CD4-positive, alpha-beta T cell treated with Interleukin-17A for 4 hours (primary cell): ENCODE measurements at places on chromosomes 6 and 20.

GRCh38 chr20:20452254-20452676 lies 84.4 kb downstream of the INSM1 start:
- peak; percentile 69 for DNase-seq

DNA sequence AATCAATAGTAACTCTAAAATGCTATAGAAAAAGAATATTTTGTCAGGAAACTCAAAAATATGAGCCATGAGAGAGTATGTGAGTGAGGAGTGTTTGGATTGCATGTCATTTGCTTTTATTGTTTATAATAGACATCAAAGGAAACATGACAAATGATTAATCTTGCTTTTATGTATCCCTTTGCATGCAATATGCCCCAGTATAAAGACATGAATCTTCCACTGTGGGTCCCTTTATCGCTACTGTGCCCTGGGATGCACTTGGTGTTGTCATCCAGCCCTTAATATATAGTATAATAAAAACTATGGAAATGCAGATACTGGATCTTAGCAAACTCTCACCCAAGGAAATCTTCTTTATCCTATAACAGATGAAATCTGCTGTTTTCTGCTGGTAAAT lies 77.3 kb downstream of the LAMA4 start:
- no peak for DNase-seq

GRCh38 chr6:159217595-159218275 lies 48.5 kb downstream of the FNDC1 start:
- peak; percentile 6 for DNase-seq

GRCh38 chr6:36216559-36216958 lies 20.0 kb downstream of the BRPF3 start:
- no peak for DNase-seq

DNA sequence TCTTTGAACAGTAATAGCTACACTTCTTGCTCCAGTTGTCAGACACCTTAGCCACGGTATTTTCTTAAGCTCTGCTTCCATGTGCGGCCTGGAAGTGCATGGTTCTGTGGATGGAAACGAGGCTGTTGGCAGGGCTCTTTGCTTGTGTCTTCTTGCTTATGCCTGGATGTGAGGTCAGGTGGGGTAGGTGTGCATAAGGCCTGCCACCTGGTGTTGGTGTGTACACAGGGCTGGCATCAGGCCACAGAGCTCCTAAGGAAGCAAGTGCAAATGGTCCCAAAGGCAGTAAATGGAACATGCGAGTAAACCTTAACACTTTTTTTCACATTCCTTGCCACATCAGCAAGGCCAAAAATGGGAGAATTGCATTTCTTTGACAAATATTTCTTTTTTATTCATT lies 158.1 kb upstream of the GMDS start:
- no peak for DNase-seq
